ENCODE measurements at places on chromosomes 1 and 21.

GRCh38 chr1:81757398-81758020, 43.2 kb upstream of the ADGRL2 start:
- DNase-seq: no peak

DNA sequence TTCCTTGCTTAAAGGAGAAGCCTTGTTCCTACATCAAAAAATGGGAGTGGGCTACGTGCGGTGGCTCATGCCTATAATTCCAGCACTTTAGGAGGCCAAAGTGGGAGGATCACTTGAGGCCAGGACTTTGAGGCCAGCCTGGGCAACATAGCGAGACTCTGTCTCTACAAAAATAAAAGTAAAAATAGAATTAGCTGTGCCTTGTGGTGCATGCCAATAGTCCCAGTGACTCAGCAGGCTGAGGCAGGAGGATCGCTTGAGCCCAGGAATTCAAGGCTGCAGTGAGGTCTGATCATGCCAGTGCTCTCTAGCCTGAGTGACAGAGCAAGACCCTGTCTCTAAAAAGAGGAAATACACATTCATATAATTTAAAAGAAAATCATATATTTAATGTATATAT, 127.1 kb downstream of the C1orf21 start:
- no peak for DNase-seq

- no peak for DNase-seq
Observed at GRCh38 chr1:228105270-228105995, 2.3 kb upstream of the C1orf35 start.

DNA sequence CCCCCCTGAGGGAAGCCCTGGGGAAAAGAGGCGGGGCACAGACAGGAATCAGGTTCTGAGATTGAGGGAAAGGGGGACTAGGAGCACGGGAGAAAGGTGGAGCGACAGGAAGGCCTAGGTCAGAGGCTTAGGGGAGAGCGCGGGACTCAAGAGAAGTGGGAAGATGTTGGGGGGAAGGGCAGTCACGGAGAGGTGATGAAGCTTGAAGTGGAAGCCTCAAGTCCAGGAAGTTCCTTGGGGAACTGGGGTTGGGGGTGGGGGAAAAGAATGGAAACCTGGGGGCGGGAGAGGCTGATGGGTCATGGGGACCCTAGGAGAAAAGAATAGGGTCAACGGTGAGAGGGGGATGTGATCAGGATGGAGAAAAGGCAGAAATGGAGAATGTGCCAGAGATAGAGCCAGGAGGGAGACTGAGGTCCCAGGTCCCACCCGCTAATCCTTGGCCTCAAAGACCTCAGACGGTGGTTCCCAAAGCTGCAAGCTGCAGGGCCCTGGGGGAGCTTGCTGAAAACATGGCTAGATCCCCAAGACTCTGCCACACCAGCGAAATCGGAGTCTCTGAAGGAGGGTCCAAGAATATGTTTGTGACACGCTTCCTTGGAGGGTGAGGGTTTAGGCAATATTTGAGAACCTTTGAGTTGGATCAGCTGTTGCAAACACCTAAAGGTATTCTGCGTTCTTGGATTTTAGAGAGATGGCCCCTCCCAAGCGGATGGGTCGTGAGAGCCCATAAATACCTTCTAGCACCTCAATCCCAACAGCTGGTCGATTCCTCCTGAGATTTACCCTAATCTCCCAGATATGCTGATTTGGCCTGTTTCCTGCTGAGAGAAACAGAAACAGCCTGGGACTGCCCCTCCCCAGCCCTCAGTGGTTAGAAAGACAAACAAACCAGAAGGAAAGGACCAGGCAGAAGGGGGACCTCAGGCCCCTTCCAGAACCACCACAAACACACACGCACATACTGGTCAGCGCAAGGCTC, 3.6 kb downstream of the C1orf232 start:
- no peak for DNase-seq

GRCh38 chr1:7104339-7104738, 319.1 kb downstream of the CAMTA1 start:
- no peak for DNase-seq

DNA sequence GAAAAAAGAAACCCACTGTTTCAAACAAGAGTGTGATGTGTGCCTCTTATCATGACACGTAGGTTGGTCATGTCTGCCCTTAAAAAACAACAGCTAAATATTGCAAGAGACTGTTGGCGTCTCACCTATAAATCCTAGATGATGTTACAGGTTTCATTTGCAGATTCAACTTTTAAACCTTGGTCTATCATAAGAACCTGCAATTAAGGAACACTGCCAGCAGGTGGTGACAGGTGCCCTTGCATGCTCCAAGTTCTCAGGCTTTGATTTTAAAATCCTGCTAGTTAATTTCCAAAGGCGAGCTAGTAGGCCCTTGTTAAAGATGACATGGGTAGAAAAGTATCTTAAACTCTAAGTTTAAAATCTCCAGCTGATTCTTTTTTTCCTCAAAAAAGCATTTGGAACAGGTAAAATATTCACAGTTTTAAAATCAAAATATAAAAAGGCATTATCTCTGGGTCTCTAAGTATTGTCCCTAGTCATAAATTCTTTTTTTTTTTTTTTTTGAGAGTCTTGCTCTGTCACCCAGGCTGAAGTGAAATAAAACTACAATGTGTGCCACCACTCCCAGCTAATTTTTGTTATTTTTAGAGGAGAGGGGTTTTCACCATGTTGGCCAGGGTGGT, 39.1 kb downstream of the CLSTN1 start:
- peak; percentile 49 for DNase-seq

GRCh38 chr1:64946916-64947315, 19.4 kb downstream of the JAK1 start:
- no peak for DNase-seq

DNA sequence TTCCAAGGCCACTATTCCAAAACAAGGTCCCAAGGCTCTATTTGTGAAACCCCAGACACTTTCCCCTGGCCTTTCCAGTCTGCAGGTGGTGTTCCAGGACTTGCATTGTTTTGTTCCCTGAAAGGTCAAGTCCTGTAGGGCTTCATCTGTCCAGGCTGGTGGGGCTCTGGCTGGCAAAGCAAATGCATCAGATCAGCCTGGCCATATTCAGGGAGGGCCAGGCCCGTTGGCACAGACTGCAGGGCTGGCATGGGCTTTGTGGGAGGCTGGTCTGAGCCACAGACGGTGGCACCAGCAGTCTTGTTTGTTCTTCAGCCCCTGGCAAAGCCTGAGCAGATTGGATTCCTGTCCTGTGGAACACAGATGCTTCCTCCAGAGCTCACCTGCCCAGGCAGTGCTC, 93.0 kb downstream of the SPATA46 start:
- DNase-seq: no peak

- DNase-seq: no peak
Observed at GRCh38 chr1:212368073-212368484, 46.6 kb downstream of the PACC1 start.

GRCh38 chr1:9352377-9353134, 59.9 kb downstream of the SPSB1 start:
- no peak for DNase-seq

GRCh38 chr1:153763365-153764225, 11.6 kb upstream of the SLC27A3 start:
- no peak for DNase-seq

- DNase-seq: no peak
Observed at GRCh38 chr1:25257196-25257595, 9.9 kb upstream of the RSRP1 start.

- peak; percentile 29 for DNase-seq
Observed at GRCh38 chr1:25743164-25744139, 56.5 kb upstream of the SELENON start.

DNA sequence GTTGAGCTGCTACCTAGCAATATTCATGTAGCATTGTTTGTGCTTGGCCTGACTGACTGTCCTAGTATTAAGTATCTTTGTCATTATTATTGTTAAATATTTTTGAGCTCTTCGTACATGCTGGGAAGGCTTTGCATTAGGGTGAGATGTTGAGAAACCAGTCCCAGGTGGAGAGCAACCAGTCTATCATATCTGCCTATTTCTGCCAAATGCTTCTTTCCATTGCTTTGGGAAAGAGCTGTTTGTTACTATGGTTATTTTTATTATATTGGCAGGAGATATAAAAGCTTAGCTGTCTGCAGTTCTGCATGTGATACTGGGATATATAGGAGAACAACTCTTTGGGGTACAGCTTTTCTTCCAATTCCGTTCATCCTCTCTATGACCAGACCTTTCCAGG, 85.1 kb downstream of the CLDN17 start:
- no peak for DNase-seq

DNA sequence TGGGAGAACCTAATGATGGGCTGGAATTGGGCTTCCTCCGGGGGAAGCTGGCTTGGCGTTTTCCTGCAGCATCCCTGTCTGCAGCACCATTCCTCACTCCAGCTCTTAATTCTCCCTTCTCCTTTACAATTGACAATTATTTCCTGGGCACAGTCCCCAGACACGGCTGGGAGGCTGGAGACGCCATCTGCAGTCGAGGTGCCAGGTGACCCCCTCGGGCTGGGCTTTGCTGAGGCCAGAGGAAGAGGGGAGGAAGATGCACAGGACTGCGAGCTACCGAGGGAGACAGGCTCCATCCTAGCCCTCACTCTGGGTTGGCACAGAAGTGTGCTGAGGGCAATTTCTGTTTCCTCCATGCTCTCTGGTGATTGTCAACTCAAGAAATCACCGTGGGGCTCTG, 453.8 kb downstream of the PTPRU start:
- no peak for DNase-seq

GRCh38 chr1:17404820-17405219, 32.8 kb downstream of the PADI6 start:
- no peak for DNase-seq

- no peak for DNase-seq
Observed at GRCh38 chr1:68383092-68383491, 66.7 kb downstream of the RPE65 start.

DNA sequence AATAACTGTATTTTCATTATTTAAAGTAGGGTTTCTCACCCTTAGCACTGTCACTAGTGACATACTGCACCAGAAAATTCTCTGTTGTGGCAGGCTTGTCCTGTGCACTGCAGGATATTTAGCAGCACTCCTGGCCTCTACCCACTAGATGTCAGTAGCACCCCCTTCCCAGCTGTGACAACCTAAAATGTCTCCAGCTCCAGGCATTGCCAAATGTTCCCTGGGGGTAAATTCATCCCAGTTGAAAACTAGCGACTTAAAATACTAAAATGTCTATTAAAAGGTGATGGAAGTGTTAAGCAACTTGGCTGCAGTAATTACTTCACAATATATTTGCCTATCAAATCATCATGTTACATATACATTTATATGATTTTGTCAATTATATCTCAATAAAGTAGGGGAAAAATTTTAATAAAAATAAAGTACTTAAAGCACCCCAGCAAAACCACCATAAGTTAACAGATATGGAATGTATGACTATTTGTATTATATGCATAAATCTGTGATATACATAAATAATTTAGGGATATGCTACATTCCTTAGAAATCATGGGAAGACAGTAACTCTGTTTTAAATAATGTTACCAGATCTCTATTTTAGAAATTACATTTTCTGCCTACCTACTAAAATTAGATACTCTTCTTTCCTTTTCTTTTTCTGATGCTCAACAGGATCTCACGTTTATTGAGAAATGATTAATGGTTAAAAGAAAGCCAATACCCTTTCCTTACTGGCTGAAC, 74.6 kb downstream of the ARID4B start:
- peak; percentile 69 for DNase-seq

DNA sequence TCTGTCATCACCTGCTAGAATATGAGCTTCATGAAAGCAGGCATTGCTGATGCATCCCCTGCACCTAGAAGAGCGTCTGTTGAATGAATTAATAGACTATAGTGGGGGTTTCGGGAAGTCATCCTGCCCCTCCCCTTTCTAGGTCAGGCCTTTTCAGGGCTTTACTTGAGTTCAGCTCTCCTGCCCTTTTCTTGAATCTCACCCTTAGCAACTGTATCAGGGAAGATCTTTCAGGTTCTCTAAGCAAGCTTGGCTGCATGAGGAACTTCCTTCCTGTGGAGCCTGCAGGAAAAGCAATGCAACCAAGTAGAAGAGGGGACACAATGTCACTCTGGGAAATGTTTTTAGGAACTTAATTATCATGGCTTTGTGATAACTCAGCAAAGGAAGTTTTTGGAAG, 27.2 kb upstream of the KIAA0040 start:
- no peak for DNase-seq

DNA sequence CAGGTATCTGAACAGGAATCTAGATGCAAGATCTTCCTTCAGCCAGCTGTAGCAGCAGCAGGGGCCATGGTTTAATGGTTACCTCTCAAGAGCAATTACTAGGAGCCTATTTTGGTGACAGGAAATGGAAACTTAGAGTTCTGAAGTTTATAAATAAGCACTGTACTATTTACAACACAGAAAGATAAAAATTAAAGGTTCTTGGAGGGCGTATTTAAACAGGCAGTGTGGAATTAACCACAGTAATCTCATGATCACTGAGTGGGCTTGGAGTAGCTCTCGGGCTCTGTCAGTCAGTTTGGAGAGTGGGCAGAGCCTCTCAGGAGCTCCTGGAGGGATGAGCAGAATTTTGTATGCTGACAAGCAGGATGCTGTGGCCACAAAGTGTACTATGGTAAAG, 10.2 kb upstream of the FCRL5 start:
- DNase-seq: no peak

DNA sequence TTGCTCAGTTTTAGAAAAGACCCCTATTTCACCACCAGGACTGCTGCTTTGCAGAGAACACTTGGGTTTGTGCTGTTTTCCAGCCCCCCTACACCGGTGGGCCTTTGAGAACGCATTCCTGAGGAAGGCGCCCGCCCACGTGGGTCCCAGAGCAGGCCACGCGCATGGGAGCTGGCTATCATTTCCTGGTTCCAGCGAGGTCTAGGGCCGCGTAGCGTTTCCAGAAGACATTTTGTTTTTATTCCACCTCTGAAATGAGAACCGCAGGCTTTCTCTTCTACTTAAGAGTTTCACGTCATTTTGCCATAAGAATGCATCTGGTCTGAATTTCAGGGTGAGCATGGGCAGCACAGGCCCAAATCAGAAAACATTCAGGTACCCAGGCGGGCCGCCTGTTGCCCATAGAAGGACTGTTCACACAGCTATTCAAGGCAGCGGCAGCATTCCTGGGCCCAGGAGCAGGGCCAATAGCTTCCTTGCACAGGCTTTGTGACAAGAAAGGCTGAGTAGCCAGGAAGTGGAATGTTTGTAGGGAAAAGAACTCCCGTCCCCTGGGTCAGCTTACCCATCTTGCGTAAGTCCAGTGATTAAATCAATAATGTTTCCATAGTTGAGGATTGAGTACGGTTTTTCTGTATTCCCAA, 1.4 kb upstream of the KLHL21 start:
- DNase-seq: no peak

Measured in NCI-H1694 treated with DMSO at 0.1 percent for 48 hours (cell line).